ENCODE measurements at places on chromosomes 2 and 18.

- DNase-seq: no peak
Observed at GRCh38 chr2:209473930-209474419, 50.1 kb downstream of the MAP2 start.

- no peak for DNase-seq
Observed at GRCh38 chr2:187775651-187776050, 221.4 kb upstream of the TFPI start.

- no peak for DNase-seq
Observed at GRCh38 chr2:9769171-9770005, 73.9 kb upstream of the TAF1B start.

DNA sequence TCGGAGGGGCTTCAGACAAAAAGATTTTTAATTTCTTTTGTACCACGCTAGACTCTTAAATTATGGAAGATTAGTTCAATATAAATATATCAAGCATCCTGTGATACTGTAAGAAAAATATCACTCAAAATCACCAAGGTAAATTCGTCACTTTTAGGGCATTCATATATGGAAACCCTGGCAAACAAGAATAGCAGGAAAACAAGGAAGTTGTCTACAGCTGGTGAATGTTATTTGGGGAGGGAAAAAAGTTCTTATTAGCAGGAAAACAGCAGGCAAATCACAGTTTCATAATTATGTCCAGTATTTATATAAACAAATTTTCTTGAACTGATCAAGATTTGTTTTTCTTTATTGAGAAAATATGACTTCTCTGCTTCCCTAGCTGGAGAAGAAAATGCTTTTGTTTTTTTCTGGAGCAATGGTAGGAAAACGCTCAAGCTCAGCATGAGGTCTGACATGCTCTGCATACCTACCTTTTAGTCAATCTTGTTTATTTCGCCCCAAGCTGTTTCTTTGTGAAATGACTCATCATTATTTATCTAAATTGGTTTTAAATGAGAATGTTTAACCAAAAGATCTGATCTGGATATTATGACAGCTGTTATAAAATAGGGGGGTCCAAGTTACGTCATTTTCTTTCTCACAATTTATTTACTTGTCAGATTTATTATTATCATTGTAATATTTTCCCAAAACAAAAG, 14.7 kb downstream of the LINC00305 start:
- DNase-seq: no peak

DNA sequence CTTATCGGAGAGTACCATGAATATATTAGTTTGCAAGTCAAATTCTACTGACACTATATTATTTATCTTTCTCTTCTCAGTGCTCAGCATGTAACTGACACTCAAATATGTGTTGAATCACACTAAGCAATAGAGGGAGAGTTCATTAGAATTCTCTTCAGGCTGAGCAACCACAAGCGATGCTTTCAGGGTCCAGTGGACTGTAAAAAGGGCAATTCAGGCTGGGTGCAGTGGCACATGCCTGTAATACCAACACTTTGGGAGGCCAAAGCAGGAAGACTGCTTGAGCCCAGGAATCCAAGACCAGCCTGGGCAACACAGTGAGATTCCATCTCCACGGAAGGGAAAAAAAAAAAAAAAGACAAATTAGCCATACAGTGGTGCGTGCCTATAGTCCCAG, 16.3 kb downstream of the PDE6D start:
- DNase-seq: no peak

DNA sequence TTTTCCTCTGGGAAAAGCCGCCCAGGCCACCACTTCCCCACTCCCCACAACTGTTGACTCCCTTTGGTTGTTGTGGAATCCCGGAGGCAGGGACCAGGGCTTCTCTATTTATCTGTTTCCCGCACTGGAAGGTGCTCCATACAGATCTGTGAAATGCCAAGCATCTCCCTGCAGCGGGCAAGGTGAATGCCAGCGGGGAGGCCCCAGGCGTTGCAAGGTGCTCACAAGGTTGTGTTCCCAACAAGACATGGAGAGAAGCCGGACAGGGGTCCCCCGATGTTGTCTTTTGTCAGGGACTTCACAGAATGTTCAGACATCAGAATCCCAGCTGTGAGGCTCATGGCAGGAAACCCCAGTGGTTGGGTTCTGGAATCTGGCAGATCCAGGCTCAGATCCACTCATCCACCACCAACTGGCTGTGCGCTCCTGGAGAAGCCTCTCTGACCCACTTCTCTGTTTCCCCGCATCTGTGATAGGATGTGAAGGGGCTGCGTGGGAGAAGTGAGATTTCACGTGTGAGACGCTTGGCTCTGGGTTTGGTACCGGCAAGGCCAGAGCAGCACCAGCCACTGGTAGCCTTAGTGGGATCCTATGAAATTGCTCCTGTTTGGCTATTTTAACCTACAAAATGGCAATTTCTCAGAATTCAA, 8.6 kb upstream of the NEU2 start:
- DNase-seq: no peak

- DNase-seq: no peak
Observed at GRCh38 chr18:9994701-9995235, 81.0 kb downstream of the VAPA start.

DNA sequence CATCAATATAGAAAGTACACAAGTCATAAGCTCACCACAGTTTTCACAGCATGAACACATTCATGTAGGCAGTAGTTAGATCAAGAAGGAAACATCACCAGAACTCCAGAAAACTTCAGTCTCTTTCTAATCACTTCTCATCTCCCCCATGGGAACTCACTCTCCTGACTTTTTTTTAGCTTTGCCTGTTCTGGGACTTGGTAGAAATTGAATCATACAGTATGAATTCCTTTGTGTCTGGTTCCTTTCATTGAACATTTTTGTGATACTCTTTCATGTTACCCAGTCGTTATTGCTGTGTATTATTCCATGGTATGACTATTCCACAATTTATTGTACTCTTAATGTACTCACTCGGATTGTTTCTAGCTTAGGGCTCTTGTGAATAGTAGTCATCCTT, 160.2 kb downstream of the TAF4B start:
- no peak for DNase-seq

DNA sequence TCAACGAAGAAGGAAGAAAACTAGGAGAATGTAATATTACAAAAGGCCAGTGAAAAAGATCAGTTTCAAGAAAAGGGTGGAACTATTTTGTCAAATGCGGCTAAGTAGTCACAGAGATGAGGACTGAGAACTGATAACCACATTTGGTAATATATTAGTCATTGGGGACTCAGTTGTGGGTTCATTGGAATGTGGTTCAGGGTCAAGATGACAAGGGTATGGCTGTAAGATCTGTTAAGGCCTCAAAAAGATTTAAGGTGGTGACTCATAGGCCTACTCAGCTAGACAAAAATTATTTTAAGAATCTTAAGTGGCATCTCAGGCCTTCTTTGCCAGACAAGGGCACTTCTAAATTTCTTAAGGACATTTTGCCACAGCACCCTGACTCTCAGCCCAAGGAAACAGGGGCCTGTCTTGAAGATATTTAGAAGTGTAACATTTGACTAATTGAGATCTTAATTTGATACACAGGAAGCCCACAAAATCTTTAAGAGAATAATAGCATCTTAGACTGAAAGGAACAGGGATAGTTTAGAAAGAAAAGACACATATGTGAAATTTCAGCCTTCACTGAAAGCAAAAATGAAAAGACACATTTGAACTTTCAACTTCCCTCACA, 81.3 kb downstream of the STRADB start:
- no peak for DNase-seq

DNA sequence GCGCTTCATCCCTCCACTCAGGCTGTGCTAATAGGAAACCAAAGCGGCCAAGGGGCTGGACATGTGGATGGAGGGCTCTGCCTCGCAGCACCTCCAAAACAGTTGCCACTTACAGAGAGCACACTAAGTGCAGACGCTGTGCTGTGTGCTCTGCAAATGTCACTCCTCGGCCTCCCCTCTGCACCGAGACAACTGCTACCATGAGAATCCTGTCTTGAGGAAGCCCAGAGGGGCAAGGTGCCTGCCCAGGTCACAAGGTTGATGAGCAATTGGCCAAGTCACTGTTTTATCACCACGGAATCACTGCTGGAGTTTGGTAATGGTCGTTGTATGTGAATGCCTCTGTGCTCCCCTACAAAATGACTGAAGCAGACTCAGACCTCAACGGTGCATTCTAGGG, 132.2 kb downstream of the SEPTIN10 start:
- DNase-seq: no peak

DNA sequence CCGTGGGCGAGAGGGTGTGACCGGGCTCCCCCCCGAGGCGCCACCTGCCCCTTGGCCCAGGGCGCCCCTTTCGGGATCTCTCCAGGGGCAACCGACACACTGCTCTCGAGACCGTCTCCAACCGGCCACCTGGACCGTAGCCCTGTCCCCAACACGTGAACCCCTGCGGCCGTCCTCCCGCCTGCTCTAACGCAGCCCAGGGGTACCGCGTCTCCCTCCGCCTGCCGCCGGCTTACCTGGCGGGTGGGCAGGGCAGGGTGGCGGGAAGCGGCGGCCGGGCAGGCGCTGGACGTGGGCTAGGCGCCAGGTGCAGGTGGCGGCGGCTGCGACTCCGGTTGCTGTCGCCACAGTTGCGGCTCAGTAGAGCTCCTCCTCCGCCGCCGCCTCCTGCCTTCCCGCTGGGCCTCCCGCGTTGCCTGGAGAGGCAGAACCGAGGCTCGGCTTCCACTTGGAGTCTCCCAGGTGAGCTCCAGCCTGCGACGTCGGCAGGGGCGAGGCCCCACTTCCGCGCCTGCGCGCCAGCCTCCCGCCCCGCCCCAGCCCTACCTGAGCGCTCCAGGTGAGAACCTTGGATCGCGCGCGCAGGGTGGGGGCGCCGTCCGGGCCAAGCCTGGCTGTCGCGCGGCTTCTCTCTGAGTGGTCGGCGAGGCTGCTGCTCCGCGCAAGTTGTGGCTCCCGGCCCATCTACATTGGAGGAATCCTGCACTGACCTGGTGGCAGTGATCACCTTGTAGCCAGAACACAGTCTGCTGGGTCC, at the start of gene GALNT3:
GALNT3 (minus strand) TSS at position 469 of the 757 bp plus-strand sequence. CDS start 23,547 bp downstream, outside the sequence.
- no peak for DNase-seq

DNA sequence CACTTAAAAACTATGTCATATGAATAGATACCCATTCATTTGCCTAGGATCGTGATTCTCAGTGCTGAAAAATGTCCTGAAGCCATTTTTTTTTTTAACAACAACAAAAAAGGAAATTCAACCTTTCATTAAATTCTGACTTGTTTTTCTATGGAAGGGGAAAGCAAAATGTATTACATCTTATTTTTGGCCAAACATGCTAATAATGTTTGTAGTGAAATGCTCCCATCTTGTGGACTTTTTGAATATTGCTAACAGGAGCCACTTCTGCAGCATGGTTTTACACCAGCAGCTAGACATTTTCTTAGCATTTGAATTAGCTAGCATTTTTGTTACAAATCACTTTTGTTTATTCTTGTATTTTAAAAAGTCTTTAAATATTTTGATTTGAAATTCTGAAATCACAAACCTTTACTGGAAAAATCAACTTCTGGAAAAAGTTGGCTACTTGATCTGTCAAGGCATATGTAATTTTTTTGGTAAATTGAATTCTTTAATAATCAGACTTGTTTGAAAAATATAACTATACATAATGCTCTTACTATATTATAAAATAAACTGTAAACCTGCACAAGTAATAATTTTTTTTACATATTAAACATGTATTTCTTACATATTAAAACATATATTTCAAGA, 75.8 kb downstream of the KIDINS220 start:
- no peak for DNase-seq

GRCh38 chr2:36854241-36854640, 112.1 kb downstream of the STRN start:
- no peak for DNase-seq

DNA sequence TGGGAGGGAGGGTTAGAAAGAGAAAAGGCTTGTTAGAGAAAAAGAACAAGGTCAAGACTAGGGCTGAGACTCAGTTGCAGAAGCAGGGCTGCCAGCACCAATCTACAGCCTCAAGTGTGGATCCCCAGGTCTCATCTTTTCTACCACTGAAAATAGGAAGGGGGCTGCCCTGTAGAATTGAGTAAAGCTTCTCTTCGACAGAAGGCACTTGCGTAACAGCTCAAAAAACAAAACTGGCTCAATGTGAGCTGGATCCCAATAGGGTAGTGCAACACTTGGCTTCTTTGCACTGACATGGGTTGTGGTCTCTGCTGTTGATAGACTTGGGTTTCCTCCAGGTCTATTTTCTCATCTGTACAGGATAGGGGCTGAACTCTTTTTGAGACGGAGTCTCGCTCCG, 1.8 kb upstream of the MPV17 start:
- no peak for DNase-seq

DNA sequence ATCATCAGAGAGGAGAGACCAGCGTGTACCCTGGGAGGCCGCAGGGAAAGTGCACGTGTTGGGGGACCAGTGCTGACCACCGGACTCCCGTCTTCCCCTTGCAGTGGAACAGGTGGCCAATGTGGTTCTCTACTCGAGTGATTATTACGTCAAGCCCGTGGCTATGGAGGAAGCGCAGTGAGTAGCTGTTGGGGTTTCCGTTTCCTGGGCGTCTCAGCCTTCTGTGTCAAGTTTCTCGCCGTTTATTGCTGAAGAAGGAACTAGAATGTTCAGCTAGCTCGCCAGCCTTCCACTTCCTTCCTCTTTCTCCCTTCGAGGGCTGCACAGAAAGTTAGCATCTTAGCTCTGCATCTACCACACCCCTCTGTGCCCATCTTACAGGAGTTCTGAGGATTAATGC, 22.8 kb upstream of the DGKD start:
- no peak for DNase-seq

- no peak for DNase-seq
Observed at GRCh38 chr2:240551811-240552210, 6.0 kb downstream of the ANKMY1 start.

DNA sequence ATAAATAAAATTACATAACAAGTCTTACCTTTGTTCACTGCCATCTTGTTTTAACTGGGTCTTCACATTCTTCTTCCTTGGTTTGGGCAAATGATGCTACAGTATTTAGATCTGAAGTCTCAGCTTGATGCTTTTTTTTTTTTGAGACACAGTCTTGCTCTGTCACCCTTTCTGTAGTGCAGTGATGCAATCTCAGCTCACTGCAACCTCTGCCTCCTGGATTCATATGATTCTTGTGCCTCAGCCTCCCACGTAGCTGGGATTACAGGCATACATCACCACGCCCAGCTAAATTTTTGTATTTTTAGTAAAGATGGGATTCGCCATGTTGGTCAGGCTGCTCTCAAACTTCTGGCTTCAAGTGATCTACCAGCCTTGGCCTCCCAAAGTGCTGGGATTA, 53.2 kb upstream of the MAT2A start:
- DNase-seq: no peak
